Stomach (tissue), 19 donors: ENCODE measurements at places on chromosomes 3 and 15. TPM values are rescaled to one million over a fixed set of nuclear protein-coding genes. Genes with fewer than 3 reads are reported as not detected.

Gene MGA
- total RNA-seq, result 23.2 TPM

Gene ALPK3
- total RNA-seq, result 17.9 TPM

Gene SKOR1
- 5.8 TPM for total RNA-seq

Gene TM6SF1
- total RNA-seq, result not detected

- H3K27me3 ChIP-seq, result no peaks in the 10 kb centered on the region
- H3K4me1 ChIP-seq, result no peaks in the 10 kb centered on the region
- no peak overlapping the region for H3K27ac ChIP-seq
- no peak for DNase-seq
- no peak overlapping the region for H3K4me3 ChIP-seq
These were observed 92.0 kb downstream of the MTHFS start for GRCh38 chr15:79804838-79805237.

GRCh38 chr3:48232734-48233133, 8.2 kb upstream of the ZNF589 start:
- H3K4me3 ChIP-seq, result peak overlapping the region; percentile 24
- peaks cover 10% of the 10 kb centered on the region for H3K4me1 ChIP-seq
- H3K27ac ChIP-seq, result peak overlapping the region; percentile 38

DNA sequence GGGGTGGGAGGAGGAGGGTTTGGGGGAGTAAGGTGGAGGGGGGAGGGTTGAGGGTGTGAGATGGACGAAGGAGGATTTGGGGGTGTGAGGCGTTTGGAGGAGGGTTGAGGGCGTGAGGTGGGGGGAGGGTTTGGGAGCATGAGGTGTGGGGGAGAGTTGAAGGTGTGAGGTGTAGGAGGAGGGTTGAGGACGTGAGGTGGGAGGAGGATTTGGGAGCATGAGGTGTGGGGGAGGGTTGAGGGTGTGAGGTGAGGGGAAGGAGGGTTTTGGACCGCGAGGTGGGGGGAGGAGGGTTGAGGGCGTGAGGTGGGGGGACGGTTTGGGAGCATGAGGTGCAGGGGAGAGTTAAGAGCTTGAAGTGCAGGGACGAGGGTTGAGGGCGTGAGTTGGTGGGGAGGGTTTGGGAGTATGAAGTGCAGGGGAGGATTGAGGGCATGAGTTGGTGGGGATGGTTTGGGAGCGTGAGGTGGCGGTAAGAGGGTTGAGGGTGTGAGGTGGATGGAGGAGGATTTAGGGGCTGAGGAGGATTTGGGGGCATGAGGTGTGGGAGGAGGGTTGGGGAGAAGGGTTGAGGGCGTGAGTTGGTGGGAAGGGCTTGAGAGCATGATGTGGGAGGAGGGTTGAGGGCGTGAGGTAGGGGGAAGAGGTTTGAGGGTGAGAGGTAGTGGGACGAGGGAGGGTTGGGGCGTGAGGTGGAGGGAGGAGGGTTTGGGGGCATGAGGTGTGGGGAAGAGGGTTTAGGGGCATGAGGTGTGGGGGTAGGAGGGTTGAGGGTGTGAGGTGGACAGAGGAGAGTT, 1.2 kb downstream of the MLF1 start:
- peaks cover 23% of the 10 kb centered on the region for H3K4me1 ChIP-seq
- no peak overlapping the region for H3K27ac ChIP-seq
- DNase-seq, result no peak
- H3K36me3 ChIP-seq, result no peaks in the 10 kb centered on the region
- no peaks in the 10 kb centered on the region for H3K27me3 ChIP-seq
- H3K4me3 ChIP-seq, result no peak overlapping the region

GRCh38 chr3:40237889-40238571, 71.5 kb upstream of the EIF1B start:
- H3K4me3 ChIP-seq, result no peak overlapping the region
- no peaks in the 10 kb centered on the region for H3K4me1 ChIP-seq
- H3K27me3 ChIP-seq, result no peaks in the 10 kb centered on the region
- no peak overlapping the region for H3K27ac ChIP-seq
- peaks cover 4% of the 10 kb centered on the region for H3K36me3 ChIP-seq

GRCh38 chr3:141250342-141250741, 18.7 kb downstream of the PXYLP1 start:
- DNase-seq, result no peak
- H3K4me3 ChIP-seq, result no peak overlapping the region
- no peaks in the 10 kb centered on the region for H3K27me3 ChIP-seq
- H3K36me3 ChIP-seq, result no peaks in the 10 kb centered on the region
- no peaks in the 10 kb centered on the region for H3K4me1 ChIP-seq

GRCh38 chr15:100727291-100727851, 125.0 kb downstream of the ASB7 start:
- H3K27ac ChIP-seq, result no peak overlapping the region
- no peaks in the 10 kb centered on the region for H3K27me3 ChIP-seq
- no peak overlapping the region for H3K4me3 ChIP-seq
- DNase-seq, result no peak
- H3K36me3 ChIP-seq, result no peaks in the 10 kb centered on the region

DNA sequence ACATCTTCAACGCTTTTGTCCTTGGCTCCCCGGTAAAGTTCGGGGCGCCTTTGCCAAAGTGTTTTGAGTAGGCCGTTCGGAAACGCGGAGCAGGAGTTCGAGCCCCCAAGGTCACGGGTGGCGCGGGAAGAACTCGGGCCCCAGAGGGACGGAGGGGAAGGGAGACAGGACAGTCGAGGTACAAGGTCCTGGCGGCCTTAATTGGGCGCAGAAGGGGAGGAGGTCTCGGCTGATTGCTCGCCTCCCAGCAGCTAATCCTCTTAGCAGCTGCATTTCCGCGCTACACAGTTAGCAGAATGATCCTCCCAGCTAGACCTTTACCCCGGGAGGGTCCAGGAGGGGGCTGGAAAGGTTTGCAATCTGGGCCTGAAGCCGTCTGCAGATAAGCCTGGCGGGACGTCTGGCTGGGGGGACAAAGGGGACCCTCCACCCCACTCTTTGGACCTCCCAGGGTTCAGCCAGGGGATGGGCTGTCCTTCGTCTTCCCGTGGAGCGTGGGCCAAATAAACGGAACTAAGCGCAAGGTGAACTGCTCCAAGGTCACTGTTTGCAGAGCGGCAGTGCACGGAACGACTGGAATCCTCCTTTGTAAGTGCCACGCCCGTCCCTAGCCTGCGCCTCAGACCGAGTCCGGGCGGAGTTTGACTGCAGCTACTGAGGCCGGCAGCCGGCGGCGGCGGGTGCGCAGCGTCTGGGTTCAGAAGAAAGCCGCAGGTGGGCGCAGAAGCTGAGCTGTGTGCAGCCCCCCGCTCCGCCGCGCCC, 7.2 kb downstream of the EOMES start:
- no peak overlapping the region for H3K27ac ChIP-seq
- H3K4me3 ChIP-seq, result peak overlapping the region; percentile 68
- H3K4me1 ChIP-seq, result peaks cover 24% of the 10 kb centered on the region
- H3K27me3 ChIP-seq, result peaks cover 82% of the 10 kb centered on the region
- H3K36me3 ChIP-seq, result no peaks in the 10 kb centered on the region
